ENCODE measurements at places on chromosomes 6 and 20. TPM values are rescaled to one million over a fixed set of nuclear protein-coding genes. Genes with fewer than 3 reads are reported as not detected.

The LY6G5C gene
- 1.7 TPM for total RNA-seq

The RFX6 gene
- not detected for total RNA-seq

The METTL24 gene
- total RNA-seq: 6.6 TPM

The ME1 gene
- 12.8 TPM for total RNA-seq

The UBD gene
- not detected for total RNA-seq

The ETV7 gene
- 2.2 TPM for total RNA-seq

The HSF2 gene
- total RNA-seq: 27.5 TPM

The HLA-F gene
- total RNA-seq: 133 TPM

DNA sequence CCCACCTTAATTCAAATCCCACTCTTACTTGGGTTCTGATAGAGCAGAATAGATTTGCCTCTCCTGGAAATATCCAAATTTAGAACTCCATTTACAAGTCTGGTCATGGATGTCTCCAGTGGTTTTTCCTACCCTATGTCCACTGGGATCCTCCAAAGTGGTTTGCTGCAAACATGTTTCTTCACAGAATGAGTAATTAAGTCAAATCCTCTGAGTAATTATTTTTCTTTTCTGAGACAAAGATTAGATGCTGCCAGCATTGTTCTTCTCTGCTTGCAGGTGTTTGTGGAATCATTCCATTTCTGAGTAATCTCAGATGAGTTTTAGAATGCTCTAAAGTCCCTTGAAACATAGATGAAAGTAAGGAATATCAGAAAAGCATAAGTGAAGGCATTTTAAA, 21.9 kb downstream of the DTD1 start:
- DNase-seq: no peak

GRCh38 chr6:35183281-35183680, 30.5 kb upstream of the SCUBE3 start:
- DNase-seq: no peak

DNA sequence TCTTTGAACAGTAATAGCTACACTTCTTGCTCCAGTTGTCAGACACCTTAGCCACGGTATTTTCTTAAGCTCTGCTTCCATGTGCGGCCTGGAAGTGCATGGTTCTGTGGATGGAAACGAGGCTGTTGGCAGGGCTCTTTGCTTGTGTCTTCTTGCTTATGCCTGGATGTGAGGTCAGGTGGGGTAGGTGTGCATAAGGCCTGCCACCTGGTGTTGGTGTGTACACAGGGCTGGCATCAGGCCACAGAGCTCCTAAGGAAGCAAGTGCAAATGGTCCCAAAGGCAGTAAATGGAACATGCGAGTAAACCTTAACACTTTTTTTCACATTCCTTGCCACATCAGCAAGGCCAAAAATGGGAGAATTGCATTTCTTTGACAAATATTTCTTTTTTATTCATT, 158.1 kb upstream of the GMDS start:
- no peak for DNase-seq

GRCh38 chr6:149984773-149985172, 21.0 kb downstream of the ULBP1 start:
- DNase-seq: no peak

GRCh38 chr20:50694379-50695134, 3.2 kb upstream of the RIPOR3 start:
- no peak for DNase-seq

DNA sequence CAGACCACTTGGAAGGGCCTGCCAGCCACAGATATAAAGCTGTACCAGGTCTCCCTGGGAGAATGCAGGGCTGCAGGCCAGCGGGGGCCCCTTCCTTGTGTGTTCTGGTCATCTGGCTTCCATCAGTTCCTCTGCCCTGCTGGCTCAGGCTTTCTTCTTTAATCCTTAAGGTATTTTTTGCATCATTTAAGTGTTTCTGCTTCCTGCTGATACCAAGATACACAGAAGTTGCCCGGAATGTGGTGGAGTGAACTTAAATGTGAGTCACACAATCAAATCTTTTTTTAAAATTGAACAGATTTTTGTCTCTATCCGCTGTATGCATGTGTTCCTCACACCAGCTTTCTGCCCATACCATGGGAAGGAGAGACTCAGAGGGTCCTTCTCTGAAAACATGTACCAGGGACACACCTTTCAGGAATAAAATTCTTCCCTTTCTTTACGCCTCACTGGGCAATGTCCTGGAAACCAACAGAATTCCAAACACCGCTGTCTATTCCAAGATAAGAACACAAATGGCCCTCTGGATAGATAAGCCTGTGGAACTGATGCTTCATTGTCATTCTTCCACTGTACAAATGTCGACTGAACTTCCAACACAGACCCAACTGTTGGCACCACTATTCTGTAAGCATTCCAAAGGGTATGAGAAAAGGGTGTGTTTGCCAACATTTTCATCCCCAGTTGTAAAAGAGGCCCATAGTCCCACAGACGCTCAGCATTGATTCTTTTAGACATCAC, 206.2 kb upstream of the MYLIP start:
- DNase-seq: no peak

GRCh38 chr6:11631008-11631407, 93.5 kb downstream of the TMEM170B start:
- DNase-seq: no peak

DNA sequence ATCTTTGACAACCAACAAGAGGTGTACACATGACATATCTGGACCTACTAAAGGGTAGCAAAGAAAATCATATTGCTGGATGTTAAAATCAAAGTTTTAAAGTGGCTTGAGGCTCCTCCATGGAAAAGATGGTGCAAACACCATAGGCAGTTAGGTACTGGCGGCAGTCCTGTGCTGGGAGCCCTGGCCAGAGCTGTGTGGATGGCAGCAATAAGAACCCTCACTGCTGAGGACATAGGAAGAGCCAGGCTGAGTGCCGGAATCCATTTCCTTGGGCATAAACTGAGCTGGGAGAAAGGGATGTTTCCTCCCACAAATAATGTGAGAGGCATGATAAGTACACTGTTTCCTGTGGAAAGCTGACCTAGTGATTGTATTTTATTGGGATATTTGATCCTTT, 89.9 kb downstream of the ARID1B start:
- DNase-seq: no peak

- DNase-seq: no peak
Observed at GRCh38 chr6:7200598-7201443, 93.1 kb downstream of the RREB1 start.

- no peak for DNase-seq
Observed at GRCh38 chr6:166484863-166485262, 101.6 kb downstream of the RAMACL start.

Data from vagina (tissue), 2 donors.